Breast epithelium (tissue), 4 donors: ENCODE measurements at places on chromosomes 11 and 22. TPM values are rescaled to one million over a fixed set of nuclear protein-coding genes. Genes with fewer than 3 reads are reported as not detected.

The GSTT2 gene
- not detected for total RNA-seq

The NOX4 gene
- total RNA-seq = 19.7 TPM

DNA sequence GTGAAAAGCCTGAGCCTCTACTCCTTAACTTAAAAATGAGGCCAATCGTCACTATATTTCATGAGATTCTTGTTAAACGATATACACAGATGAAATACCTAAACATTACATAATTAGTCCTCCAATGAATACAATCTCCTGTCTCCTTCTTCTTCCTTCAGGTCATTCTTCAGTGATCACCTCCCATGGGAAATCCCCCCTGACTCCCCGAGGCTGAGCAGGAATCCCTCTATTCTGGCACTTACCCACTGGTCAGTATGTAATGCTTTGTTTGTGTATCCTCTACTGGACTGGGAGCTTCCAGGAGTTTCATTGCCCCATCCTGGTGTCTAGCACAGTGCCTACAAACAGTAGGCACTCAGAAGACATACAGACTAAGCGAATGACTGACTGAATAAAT is 52.3 kb downstream of the RAB38 start:
- H3K36me3 ChIP-seq = no peaks in the 10 kb centered on the region
- H3K27ac ChIP-seq = no peak overlapping the region
- no peaks in the 10 kb centered on the region for H3K27me3 ChIP-seq
- H3K4me1 ChIP-seq = no peaks in the 10 kb centered on the region
- no peak overlapping the region for H3K4me3 ChIP-seq

The SYT13 gene
- total RNA-seq = 0.33 TPM

The MMP7 gene
- 2.1 TPM for total RNA-seq

The PLAAT3 gene
- total RNA-seq = 128 TPM

The MS4A6E gene
- total RNA-seq = not detected

GRCh38 chr22:19666673-19667593 is 47.4 kb upstream of the SEPTIN5 start:
- H3K36me3 ChIP-seq = no peaks in the 10 kb centered on the region
- no peak overlapping the region for H3K4me3 ChIP-seq
- no peaks in the 10 kb centered on the region for H3K4me1 ChIP-seq

DNA sequence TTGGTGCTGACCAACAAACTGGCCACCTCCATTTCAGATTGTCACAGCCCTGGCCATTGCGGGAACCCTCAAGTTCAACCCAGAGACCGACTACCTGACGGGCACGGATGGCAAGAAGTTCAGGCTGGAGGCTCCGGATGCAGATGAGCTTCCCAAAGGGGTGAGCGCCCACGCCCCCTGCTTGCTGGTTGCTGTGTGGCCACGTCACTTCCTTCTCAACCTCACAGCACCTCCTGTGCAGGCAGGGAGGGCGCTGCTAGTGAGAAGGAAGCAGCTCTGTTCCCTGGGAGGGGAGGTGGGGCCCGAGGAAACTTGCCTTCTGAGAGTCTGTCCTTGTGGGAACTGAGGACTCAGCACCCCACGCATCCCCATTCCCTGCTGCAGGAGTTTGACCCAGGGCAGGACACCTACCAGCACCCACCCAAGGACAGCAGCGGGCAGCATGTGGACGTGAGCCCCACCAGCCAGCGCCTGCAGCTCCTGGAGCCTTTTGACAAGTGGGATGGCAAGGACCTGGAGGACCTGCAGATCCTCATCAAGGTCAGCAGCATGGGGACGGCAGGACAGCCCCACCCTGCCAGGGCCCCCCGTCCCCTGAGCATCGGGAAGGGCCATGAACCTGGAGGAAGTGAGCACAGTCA is 19.3 kb downstream of the POLR3H start:
- H3K36me3 ChIP-seq = no peaks in the 10 kb centered on the region
- DNase-seq = no peak
- H3K4me3 ChIP-seq = no peak overlapping the region

- H3K36me3 ChIP-seq = peaks cover 8% of the 10 kb centered on the region
- no peaks in the 10 kb centered on the region for H3K27me3 ChIP-seq
- H3K4me1 ChIP-seq = peaks cover 28% of the 10 kb centered on the region
- H3K27ac ChIP-seq = peak overlapping the region; percentile 100
- H3K4me3 ChIP-seq = peak overlapping the region; percentile 56
These were observed 1.6 kb downstream of the SUN2 start for GRCh38 chr22:38753948-38754750.

GRCh38 chr11:118623269-118623655 is 15.8 kb downstream of the PHLDB1 start:
- H3K4me1 ChIP-seq = peaks cover 16% of the 10 kb centered on the region
- H3K4me3 ChIP-seq = no peak overlapping the region
- H3K36me3 ChIP-seq = no peaks in the 10 kb centered on the region
- peak; percentile 71 for DNase-seq

The APOBEC3G gene
- 7.2 TPM for total RNA-seq
